ENCODE measurements at places on chromosomes 1 and 21.

DNA sequence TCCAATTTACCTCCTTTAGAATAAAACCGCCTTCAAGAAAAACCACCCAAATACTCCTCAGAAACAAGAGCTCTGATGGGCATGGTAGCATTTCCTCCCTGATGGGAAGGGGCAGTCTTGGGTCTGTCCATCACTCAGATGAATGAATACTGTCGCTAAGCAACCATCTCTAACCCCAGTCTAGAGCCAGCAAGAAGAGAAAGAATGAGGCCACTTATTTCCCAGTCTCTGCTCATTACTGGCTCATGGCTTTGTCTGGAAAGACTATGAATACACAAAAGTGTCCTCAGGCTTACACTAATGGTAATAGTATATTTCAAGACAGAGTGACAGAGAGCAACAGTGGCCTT, 51.0 kb upstream of the F3 start:
- no peak for DNase-seq

DNA sequence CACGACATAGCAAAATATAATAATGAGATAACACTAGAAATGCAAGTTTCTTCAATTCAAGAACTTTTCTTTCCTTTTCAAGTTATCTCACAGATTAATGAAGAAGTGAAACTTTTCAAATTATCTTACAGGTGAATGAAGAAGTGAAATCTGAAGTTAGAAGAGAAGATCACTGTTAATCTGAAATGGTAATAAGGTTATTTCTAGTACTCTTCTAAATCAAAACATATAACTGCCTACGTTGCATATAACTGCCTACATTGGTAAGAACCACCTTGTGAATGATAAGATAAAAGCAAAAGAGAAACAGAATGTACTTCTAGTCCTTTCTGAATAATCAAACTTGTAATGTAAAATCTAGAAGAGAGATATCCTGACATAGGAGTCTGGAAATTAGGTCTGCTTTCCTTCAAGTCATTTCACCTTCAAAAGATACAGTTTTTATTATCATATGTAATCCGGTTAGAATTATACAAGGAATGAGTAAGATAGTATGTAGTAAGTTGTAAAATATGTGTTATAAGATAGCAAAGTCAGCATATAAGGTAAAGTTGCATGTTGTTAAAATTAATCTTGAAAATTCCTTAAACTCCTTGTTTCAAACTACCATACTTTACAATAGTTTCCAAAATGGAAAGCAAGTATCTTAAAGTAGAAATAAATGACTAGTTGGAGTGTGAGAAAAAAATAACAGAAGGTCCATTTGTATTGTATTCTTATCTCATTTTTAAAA, 522.4 kb upstream of the ZRANB2 start:
- DNase-seq, result no peak

DNA sequence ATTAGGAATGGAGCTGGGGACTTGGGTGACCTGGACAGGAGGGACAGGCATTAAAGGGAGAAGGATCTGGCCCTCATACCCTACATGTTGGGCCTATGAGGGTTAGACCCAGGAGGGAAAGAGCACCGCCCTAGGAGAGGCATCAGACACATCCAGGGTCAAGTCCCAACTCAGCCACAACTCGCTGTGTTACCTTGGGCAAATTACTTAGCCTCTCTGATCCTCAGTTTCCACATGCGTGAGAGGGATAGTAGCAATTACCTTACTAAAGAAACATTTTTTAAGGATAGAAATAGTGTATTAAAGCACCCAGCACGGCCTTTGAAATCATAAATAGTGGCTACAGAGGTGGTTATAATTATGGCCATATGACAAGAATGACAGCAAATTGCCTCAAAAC, 20.1 kb upstream of the SELENON start:
- DNase-seq, result no peak

GRCh38 chr1:210830034-210831028, 303.6 kb downstream of the KCNH1 start:
- DNase-seq, result no peak

GRCh38 chr1:2043886-2044285, 6.3 kb upstream of the PRKCZ start:
- no peak for DNase-seq

DNA sequence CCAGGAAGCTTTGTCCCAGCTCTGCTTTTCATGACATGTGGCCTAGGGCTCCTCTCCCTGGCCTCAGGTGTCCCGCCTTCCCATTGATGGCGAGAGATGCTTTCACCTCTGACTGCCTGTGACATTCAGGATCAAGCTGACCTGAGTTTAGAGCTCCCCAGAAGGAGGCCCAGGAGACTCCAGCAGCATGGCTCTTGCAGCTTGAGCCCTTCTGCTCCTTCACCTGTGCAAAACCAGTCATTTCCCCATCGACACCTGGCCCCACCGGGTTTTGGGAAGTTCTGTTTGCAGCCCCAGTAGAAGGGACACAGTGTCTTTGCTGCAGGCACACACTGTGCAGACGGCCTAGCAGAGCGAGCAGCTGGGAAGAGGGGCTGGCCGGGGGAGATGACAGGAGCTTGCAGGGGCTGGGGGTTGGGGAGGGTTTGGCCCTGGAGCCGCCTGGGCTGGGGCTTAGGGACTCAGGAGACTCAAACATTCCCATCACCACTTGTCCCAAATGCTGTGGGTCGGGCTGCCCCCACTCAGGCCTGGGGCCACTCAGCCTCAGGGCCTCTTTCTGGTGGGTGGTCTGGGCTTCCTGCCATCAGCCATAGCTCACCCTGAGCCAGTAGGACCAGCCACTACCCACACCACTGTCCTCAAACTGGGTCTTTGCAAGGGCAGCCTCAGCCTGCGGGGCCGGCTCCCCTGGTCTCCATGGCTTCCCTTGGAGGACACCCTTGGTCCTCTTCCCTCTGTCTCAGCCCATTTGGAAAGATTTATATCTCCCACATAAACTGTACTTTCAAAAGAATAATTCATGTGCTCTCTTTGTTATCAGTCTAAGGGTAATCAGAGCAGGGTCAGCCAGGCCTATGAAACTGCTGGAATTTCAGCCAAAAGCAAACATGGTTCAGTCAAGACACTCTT, 3.8 kb upstream of the EDN2 start:
- DNase-seq, result no peak

DNA sequence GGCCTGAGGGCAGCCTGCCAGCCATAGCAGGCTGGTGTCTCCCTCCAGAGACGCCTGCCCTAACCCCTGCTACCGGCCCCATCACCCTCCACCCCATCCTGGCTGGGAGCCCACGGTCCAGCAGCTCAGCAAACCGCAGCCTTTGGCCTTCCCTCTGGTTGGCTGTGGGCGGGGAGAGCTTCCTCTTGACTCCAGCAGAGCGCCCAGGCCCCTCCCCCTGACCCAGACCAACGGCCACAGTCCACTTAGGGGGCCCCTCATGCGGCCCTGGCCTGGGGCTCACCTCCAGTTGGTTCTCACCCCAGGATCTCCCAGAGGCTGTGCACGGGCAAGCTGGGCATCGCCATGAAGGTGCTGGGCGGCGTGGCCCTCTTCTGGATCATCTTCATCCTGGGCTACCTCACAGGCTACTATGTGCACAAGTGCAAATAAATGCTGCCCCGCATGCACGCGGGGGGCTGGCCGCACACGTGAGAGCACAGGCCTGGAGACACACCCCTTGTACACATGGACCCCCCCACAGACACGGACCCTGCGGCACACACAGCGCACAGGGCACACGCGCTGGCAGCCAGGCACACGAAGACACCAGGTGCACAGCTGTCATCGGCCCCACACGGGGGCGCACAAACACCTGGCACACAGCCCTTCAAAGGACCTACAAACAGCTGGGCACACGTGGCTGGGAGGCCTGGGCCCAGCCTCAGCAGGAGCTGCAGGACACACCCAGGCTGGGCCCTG, 3.1 kb downstream of the SMIM1 start:
- peak; percentile 76 for DNase-seq

DNA sequence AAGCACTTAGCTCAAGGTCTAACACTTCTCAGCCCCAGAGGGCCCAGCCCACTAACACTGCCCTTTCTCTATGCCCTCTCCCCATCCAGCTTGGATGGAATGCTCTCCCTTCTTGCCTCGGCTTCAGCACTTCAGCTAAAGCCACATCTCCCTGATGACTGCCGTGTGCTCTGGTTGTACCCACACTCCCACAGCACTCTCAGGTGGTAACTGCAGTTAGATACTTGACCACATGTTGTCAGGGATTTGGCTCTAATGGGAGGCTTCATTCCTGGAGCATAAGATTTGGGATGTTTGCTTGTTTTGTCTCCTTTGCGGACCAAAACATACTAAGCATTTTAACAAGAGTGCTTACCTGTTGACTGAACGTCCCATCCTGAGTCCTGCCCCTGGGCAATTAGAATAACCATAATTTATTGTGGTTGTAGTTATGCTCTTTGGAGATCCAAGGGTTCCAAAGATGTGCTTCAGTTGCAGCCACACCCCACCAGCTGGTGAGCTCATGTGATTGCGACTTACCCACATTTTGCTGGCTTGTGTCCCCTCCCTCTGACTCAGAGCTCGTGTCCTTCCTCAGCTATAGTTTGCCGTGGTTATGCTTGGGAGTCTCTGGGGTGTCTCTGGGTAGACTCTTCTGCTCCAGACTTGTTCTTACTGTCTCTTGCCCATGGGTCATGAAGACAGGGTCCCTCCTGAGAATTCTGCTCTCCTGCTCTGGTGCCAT, 7.7 kb upstream of the SLC26A9 start:
- no peak for DNase-seq

DNA sequence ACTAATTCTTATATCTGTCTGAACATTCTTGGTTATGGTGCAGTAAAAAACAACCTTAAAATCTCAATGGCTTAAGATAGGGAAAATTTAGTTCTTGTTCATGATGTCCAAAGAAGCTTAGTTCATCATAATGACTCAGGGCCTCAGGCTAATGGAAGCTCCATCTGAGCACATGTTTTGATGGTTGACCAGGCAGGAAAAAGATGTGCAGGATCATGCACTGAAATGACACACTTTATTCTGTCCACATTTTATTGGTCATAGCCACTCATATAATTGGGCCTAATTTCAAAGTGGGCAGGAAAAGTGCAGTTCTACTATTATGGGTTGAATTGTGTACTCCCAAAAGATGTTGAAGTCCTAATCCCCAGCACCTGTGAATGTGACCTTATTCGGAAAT, 198.2 kb downstream of the CENPF start:
- no peak for DNase-seq

DNA sequence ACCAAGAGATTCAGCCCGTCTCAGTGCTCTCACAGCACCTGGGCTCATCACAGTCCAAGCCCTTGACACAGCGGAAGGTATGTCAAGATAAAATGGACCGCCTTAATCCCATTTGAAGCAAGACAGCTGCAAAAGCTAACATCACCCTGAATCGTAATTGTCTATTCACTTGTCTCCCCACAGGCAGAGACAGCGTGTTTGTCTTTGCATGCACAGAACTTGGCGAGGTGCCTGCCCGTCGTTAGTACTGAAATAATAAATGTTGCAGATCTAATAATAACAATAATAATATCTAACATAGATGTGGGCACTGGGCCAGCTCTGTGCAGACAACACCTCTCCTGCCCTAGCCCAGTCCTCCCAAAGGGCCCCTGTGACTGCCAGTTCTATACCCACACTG, 271.7 kb downstream of the NPHP4 start:
- no peak for DNase-seq

GRCh38 chr1:70978623-70979022, 69.0 kb downstream of the PTGER3 start:
- DNase-seq, result no peak

GRCh38 chr1:234918181-234918841, 210.3 kb downstream of the TOMM20 start:
- DNase-seq, result no peak

GRCh38 chr1:214003233-214003632, 15.5 kb downstream of the PROX1 start:
- no peak for DNase-seq

- DNase-seq, result no peak
Observed at GRCh38 chr1:32028746-32029145, 15.1 kb downstream of the KHDRBS1 start.

DNA sequence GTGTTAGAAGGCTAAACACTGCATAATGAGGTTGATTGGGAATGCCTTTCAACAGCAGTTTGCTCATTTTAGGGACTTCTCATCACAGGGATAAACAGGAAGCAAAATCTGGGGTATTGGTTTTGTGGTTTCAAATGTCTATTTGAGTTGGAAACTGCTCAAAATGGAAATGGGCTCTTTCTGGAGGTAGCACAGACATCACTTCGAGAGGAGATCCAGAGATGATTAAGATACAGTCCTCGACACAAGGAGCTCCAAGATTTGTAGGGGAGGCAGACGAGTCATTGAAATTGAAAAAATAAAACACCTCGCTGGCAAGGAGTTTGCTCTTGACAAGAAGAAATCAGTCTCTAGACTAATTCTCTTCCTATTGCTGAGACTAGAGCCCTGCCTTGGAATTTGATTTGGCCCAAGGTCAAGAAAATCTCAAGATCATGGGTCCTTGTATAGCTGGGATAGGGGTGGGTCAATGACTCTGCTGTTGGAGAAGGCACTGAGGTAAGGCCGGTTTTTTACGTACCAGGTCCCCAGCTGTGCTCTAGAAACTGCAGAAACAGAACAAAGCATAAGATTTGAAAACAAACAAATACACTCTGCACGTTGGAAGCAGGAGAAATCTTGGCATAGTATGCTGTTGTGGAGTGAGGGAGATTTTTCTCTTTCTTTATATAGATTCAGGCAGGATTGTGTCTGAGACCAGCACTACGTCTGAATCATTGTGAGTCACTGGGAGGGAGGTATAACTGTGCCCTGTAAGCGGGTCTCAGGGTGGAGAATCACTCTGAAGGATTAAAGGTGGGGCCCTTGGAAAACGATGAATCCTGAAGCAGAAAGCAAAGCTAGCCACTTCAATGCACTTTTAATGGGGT, 17.7 kb upstream of the KLHDC8A start:
- DNase-seq, result no peak

DNA sequence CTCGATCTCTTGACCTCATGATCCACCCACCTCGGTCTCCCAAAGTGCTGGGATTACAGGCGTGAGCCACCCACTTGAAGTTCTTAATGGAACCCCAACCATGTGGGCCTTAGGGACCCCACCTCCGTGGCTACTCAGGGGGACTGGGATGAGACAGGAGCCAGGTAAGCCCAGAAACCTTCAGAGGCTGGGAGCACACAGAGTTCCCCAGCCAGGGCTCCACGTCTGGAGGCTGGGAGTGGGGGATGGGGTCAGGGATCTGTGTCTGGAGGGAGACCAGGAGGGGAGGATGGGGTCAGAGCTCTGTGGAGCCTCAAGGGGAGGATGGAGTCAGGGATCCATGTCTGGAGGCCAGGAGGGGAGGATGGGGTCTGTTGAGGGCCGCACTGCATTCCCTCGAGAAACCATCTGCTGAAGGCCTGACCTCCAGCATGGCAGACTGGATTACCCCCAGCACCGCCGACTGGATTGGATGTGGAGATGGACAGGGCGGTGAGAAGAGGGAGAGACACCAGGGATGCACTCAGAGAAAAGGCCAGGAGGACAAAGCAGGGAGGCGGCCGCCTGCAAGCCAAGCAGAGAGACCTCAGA, 2.1 kb upstream of the FTCD start:
- DNase-seq, result no peak

GRCh38 chr21:18877917-18878316, 474.3 kb upstream of the TMPRSS15 start:
- no peak for DNase-seq

GRCh38 chr1:181405584-181405983, 77.7 kb upstream of the CACNA1E start:
- no peak for DNase-seq

- no peak for DNase-seq
Observed at GRCh38 chr1:153592748-153593147, 20.2 kb downstream of the S100A16 start.
